ENCODE measurements at places on chromosomes 12 and 14.

- DNase-seq: no peak
Observed at GRCh38 chr12:31370531-31371255, 44.7 kb upstream of the SINHCAF start.

GRCh38 chr14:53571641-53572328 is 384.8 kb downstream of the BMP4 start:
- peak; percentile 28 for DNase-seq

DNA sequence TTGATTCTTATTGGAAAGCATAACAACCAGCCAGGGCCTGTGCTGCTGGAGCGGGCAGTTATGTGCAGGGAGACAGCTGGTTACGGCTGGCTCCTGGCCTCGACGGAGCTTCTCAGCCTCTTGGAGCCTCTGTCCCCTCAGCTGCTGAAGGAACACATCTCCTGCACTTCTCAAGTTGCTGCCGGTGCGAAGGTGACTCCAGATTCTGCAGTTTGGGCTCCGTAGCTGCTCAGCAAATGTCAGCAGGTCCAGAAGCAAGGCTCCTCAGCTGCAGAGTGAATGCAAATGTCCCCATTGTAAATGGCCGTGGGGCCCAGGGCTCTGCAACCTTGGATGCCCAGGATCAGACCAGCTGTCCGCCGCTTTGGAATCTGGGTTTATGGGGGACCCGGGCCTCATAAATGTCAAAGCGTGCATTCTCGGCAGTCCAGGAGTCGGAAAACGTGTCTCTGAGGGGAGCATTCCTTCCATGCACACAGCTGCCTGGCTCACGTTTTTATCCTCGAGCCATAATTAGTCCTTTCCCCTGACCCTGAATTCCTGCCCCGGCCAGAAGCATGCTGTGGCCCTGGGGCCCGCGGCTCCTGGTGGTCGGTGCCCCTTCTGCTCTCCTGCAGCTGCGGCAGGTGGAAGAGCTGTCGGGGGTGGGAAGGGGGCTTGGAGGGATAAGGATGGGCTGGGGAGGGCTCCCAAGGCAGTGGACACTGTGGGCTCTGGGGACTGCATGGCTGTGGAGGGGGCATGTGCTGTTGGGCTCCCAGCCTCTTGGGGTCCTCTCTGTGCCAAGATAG is 106.0 kb downstream of the KIF26A start:
- no peak for DNase-seq

DNA sequence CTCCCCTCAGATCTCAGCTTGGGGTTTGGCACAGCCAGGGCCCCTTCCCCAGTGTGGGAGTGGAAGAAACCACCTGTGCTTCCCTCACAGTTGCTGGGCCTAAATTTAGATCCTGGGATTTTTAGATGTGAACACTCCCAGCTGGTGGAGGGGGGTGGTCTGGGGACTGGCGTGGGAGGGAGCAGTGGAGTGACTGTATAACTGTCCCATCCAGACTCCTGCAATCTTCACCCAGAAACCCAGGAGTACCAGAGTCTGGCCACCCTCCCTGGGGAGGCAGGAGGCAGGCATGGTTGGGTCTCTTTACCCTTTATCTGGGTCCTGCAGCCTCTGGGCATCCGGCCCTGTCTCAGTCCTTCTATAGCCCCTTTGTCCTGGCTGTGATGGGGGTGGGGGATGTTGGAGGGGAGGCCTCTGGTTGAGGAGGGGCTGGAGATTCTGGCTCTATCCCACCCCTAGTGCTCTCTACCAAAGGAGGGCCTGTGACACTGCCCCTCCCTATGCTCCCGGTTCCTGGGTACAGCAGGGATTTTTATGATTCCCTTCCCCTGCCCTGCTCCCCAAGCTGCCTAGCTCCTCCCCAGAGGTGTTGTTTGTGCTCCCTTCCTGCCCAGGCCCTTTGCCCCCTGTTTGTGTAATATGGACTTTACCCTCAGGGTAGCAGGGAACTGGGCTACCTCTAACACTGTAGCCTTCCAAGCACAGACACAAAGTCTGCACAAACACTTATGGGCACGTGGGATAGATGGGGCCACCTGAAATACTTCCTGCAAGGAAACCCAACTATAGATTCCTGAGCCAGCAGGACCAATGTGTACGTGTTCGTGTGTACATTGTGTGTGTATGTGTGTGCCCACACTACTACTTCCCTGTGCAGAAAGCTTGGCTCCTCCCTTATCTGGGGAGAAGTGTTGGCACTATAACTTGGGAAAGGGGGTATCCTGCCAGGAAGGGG is 1.7 kb downstream of the ERBB3 start:
- no peak for DNase-seq

DNA sequence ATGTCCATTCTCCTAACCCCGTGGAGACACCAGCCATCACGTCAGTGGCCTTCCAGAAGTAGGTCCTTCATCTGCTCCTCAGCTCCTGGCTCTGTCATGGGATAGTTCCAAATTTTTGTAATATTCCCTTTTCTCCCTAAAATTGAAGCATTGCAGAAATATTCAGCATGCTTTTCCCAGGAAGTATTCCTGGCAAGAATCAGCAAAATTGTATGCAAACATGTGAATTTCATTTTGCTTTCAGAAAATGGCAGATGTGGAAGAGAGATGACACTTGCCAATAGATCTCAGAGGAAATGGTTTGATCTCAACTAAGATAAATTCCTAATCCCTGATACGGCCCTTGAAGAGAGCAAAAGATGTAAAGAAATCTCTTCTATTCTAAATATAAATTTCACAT is 298.9 kb downstream of the ITPR2 start:
- DNase-seq: no peak

DNA sequence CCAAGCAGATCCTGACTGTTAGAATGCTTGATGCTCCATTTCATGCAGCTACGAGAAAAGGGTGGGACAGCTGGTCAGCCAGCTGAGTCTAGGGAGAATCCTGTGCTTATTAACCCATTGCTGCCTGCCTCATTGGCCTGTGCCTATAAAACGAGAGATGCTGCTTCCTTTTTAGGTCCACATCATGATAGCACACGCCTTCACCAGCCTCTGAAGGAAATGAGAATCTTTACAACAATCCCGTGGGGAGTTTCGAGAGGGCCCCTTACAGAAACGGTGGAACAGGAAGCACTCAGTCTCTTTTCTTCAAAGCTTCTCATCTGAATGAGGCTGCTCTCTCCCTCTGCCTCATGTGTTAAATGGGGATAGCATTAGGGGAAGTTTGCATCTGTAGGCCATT is 147.3 kb upstream of the RFLNA start:
- no peak for DNase-seq

GRCh38 chr14:99432485-99432884 is 48.2 kb downstream of the SETD3 start:
- DNase-seq: no peak

GRCh38 chr12:108634341-108634751 is 652 bp upstream of the SELPLG start:
- DNase-seq: peak; percentile 96

DNA sequence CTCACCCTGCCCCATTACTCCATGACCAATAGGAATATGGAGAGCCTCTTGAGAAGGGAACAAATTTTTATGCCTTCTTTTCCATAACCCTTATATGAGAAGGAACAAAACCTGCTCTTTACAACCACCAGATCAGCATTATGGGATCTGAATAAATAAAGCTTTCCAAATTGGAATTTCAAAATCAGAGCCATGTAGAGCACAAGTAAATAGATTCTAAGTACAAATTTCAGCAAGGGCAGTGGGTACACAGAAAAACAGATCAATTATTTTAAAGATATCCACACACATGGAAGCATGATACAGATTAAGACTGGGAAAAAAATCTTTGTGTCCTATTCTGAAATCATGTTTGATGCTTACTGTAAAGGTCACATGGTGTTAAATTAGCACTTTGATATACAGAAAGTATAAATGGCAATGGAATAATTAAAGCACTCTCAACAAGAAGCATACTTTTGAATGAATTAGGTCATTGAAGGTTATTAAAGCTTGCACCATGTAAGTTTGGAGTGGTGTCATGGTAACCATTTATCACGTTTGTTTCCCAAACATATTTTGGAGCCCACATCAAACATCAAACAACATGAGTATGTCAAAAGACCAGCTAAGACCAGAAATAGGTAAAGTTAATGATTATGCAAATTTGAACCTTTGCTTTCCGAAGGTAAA is 75.9 kb upstream of the AVPR1A start:
- no peak for DNase-seq

- DNase-seq: peak; percentile 59
Observed at GRCh38 chr12:101855976-101856375, 21.4 kb upstream of the DRAM1 start.

DNA sequence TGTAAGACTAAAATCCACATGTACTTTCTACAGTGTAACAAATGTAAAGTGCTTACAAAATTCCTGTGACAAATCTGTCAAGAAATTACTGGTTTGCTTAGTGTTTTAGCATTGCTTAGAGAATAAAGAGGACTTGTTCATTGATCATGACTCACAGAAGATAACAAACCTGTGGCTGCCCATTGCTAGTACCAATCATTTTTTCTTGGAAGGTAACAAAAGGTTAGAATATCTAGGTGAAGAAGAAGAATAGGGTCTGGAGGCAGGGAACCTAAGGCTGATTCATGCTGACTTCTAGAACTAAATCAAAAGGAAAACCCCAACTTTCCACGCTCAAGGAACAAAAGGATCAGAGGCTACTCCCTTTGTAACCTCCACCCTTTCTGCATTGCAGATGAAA is 232.7 kb upstream of the ABCD2 start:
- DNase-seq: no peak

DNA sequence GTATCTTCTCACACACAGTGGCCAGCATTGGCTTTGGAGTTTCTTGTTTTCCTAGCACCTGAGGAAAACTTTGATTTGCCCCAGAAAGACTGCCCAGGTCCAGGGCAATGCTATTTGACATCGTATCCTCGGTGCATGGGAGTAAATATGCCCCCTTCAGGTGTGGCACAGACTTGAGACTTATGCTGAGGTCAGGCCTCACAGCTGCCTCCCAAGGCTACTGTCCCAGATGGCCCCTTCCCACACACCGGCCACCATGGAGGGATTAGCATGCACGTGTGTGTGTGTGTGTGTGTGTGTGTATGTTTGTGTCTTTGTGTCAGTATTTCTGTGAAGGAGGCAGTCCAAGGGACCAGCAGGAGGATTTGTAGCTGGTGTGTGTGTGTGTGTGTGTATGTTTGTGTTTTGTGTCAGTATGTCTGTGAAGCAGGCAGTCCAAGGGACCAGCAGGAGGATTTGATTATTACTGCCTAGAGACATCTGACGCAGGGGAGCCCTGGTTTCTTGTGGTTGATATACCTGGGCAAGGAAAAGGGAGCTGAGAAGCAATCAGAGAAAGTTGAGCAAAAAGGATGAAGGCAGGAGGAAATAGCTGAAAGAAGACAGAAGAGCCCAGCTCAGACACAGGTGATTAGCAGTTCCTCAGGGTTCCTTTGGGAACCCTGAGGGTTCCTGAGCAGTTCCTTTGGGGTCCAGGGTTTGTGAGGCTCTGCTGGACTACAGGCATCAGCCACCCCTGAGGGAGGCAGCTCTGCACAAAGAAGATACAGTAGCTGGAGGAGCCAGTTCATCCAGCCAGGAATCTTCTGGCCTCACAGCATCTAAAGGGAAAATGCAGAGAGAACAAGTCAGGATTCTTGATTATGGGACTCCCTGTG is 42.2 kb downstream of the COX16 start:
- no peak for DNase-seq

- peak; percentile 70 for DNase-seq
Observed at GRCh38 chr12:97404543-97404942, 58.1 kb upstream of the RMST start.

DNA sequence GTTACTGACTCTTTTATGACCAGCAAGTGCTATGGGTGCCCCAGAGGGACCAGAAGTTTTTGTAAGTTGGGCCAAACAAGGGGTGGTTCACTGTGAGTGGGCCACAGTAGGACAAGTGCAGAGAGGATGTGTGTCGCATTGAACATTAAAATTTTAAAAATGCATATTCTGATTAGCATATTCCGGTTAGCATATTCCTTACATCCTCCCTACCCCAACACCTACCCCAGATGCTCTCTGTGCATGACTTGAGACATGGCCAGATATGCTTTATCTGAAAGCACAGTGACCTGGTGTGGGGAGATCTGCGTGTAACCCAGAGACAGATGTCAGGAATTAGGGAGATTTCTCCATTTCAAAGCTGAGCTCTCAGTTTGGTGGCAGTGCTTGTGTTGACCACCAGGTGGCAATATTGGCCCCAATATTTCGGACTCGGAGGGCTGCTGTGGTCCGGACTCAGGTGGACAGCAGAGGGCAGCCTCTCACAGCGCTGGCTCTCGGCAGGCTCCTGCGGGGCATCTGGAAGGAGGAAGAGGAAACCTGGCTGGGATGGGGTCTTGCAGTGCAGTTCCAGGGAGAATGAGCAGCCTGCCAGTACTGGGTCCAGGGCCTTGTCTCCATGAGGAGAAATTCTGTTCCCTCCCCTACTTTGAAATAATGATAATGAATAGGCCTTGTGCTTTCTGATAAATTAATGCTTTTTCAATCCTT is 1.6 kb upstream of the CEBPE start:
- peak; percentile 95 for DNase-seq

- DNase-seq: no peak
Observed at GRCh38 chr14:28382444-28383190, 384.0 kb upstream of the FOXG1 start.

- DNase-seq: no peak
Observed at GRCh38 chr14:44396226-44396625, 110.9 kb downstream of the FSCB start.
